Tibial nerve (tissue), 4 donors: ENCODE measurements at places on chromosomes 11 and 22. TPM values are rescaled to one million over a fixed set of nuclear protein-coding genes. Genes with fewer than 3 reads are reported as not detected.

- no peaks in the 10 kb centered on the region for H3K27me3 ChIP-seq
- no peak overlapping the region for H3K4me3 ChIP-seq
- DNase-seq: no peak
- H3K27ac ChIP-seq: no peak overlapping the region
These were observed 419.7 kb upstream of the CNTN5 start for GRCh38 chr11:98600786-98601773.

DNA sequence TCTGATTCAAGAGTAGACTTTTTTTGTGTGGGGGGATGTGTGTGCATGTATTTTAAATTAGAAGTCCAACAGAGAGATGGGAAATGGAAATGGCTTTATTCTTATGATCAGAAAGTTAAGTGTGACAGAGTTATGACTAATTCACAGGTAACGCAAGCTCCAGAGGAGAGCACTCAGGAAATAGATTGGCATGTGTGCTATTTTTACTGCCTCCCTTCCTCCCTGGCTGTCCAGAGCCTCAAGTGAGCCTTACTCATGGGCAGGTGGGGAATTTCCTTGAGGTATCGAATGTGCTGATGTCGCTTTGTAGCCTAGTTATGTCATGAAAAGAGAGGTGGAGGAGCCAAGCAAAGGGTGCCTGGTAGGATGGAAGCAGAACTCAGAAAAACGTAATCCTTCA lies 70.3 kb upstream of the BDNF start:
- H3K4me3 ChIP-seq: no peak overlapping the region
- no peak overlapping the region for H3K27ac ChIP-seq
- DNase-seq: no peak
- no peaks in the 10 kb centered on the region for H3K36me3 ChIP-seq

DNA sequence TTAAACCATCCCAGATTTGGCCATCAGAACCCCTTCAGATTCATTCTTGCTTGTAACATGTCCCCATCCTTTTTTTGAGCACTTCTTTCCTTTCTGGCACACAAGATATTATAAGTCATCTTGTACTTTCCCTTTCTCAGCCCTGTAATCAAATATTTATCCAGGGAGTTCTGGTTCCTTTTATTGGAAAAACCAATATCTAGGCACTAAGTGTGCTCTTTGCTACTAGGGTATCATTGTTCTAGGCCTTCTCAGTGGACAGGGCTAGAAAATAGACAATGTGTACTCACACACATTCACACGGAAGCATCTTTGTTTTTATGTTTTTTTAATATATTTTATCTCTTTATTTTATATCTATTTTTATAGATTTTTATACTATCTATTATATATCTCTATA lies 47.3 kb downstream of the ARL14EP start:
- H3K27ac ChIP-seq: no peak overlapping the region
- H3K4me1 ChIP-seq: no peaks in the 10 kb centered on the region
- H3K4me3 ChIP-seq: no peak overlapping the region
- H3K27me3 ChIP-seq: no peaks in the 10 kb centered on the region
- no peaks in the 10 kb centered on the region for H3K36me3 ChIP-seq

OR52N4 gene
- not detected for total RNA-seq

DNA sequence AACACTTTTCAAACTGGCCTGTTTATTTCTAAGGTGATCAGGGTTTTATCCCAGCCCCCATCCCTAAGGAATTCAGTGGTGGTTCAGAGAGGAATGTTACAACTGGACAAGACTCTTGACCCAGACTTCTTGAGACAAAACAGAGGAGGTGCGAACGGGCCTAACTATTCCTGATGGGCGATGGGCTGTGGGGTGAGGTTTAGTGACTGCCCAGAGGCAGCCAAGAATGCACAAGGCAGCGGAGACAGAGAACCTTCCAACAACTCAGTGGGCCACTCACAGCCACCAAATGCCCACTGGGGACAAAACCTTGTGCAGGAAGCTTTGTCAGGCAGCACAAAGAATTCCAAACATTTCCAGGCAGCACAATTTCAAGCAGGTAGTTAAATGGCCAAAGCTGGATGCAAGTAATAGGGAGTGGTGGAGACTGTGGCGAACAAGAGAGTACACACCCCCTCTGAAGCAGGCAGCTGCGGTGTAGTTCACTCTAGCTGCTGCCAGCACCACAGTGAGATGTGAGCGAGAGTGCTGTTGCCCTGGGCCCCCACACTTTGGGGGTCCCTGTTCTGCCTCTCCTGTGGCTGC lies 29.2 kb downstream of the SCUBE1 start:
- no peaks in the 10 kb centered on the region for H3K36me3 ChIP-seq
- no peaks in the 10 kb centered on the region for H3K27me3 ChIP-seq
- H3K4me1 ChIP-seq: peaks cover 45% of the 10 kb centered on the region
- H3K4me3 ChIP-seq: no peak overlapping the region
